ENCODE measurements at places on chromosomes 2 and 18.

GRCh38 chr2:212089873-212090272 lies 448.7 kb downstream of the ERBB4 start:
- DNase-seq, result no peak

DNA sequence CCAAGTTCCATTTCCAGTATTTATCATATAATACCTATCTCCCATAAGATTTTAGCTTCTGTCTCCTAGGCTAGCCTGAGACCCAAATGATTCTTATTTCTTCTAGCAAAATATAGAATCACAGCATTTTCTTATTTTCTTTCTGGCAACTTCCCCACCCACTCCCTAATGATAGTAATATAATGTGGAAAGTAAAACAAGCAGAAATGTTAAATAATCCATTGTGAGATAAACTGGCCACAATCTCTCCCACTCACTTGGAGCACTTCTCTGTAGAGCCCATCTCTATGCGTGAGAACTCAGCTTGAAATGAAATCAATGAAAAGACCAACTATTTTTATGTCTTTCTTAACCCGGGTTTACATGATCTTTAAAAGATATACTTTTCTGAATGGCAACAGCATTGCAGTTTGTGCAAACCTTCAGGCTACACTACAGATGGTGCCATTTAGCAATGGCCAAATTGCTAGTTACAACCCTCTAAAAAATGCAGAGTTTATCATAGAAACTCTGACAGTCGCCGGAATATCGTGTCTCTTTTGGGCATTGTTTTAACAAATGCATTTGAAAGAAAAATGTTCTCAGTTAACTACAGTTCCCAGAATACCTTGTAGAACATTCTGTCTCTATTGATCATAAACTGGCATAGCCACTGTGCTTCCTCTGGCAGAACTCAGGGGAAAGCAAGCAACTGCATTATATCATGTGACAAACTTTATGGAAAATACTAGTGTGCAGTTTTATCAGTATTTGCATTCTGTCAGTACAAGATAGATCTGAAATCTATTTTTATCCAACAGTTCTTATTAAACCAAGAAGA lies 1407.4 kb upstream of the ZEB2 start:
- DNase-seq, result no peak

- no peak for DNase-seq
Measured at GRCh38 chr18:75779910-75780309, 352.4 kb upstream of the SMIM21 start.

DNA sequence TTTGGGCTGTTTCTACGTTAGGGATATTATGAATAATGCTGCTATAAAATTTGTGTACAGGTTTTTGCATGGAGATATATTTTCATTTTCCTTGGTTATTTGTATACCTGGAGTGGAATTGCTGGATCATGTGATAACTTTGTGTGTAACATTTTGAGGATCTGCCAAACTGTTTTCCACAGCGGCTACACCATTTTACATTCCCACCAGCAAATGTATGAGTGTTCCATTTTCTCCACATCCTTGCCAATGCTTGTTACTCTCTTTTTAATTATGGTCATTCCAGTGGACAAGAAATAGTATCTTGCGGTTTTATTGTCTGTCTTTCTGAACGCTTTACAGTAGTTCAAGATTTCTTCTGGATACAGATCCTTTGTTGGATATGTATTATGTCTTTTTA lies 13.6 kb downstream of the GORASP2 start:
- no peak for DNase-seq

GRCh38 chr2:193703411-193703810 lies 1508.7 kb upstream of the TMEFF2 start:
- no peak for DNase-seq

GRCh38 chr2:64501946-64502345 lies 22.2 kb upstream of the AFTPH start:
- DNase-seq, result no peak

- DNase-seq, result no peak
Measured at GRCh38 chr2:202378001-202378400, 1.9 kb downstream of the BMPR2 start.

DNA sequence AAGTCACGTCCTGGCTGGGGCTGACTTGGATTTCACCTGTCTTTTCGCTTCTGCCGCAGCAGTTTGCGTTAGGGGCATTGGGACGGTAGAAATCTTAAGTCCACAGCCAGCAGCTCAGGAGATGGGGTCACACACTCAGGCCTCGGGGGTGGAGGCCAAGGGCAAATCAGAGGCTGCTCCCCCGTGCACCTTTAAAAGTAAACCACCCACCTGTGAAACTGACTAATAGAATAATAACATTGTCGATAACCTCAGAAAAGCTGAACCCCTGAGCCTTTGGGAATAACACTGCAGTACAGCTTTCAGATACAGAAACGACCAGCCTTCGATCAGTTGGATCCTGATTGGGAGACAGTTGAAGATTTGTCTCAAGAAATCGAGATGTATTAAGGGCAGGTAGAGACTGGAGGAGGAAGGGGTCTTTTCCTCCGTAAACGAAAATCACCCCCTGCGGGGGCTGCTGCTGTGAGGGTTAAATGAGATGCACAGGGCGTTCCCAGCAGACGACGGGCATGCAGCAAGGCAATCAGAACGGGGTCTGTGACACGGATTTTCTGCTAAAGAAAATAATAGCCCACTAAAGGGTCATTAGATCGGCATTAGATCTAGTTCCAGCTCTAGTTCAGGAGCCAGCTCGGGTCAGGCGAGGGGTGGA lies 16.4 kb upstream of the NFATC1 start:
- DNase-seq, result no peak

- peak; percentile 26 for DNase-seq
Measured at GRCh38 chr18:46158499-46158898, 54.3 kb downstream of the HAUS1 start.

DNA sequence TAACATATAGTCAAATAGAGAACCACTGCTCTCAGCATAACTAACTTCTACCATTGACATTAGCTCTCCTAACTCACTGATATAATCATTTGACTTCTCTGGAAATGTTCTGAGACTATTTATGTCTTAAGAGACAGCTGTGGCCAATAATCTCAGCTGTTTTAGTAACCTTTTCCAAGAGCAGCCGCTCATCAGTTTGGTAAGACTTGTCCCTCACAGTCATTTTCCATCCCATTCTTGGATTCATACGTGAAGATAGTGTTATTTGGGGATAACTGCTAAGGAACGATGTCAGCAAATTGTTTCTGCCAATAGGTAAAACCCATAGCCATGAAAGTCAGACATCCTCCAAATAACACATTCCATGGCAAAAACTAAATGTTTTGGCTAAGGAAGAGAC lies 127.8 kb downstream of the LNPK start:
- no peak for DNase-seq

DNA sequence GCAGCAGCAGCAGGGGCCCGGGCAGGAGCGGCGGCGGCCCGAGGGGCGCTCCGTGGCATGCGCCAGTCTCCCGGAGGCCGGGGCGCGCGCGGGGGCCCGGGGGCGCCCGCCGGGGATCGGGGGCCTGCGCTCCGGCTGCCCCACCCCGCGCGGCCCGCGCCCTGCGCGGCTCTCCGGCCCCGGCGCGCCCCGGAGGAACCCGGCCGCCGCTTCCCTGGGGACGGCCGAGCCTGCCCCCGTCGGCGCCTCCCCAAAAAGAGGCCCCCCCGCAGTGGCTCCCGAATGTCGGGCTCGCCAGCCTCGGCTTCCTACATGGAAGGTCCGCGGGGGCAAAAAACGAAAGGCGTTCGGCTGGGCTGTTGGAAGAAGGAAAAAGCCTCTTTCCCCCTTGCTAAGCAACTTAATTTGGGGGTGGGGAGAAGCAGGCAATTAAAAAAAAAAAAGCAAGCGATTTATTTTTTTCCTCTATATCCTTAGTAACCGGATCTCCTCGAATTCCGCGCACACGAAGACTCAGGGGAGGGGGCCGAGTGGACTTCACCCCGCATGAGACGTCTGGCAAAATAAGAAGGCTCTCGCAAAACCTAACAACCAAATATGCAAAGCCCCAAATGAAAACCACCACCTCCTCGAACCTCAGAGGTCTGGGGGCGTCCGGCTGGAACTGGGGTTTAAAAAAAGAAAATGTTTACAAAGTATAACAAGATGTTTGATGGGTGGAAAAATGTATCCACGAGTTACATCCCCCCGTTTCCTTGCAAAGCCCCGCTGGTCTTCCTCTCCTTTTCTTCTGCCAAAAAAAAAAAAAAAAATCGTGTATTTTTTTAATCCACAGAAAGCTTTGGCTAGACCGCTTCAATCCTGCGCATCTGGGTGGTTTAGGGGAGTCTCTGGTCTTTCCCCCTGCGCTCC lies at the start of gene SMAD7:
Gene SMAD7 (minus strand): TSS at position 430 of the 912 bp plus-strand sequence. CDS start 541 bp downstream, outside the sequence.
- no peak for DNase-seq

- no peak for DNase-seq
Measured at GRCh38 chr2:215537611-215538010, 101.7 kb upstream of the FN1 start.

- peak; percentile 77 for DNase-seq
Measured at GRCh38 chr18:32730620-32731091, 42.2 kb downstream of the KLHL14 start.

- no peak for DNase-seq
Measured at GRCh38 chr2:3476321-3476984, 42.9 kb downstream of the ADI1 start.

DNA sequence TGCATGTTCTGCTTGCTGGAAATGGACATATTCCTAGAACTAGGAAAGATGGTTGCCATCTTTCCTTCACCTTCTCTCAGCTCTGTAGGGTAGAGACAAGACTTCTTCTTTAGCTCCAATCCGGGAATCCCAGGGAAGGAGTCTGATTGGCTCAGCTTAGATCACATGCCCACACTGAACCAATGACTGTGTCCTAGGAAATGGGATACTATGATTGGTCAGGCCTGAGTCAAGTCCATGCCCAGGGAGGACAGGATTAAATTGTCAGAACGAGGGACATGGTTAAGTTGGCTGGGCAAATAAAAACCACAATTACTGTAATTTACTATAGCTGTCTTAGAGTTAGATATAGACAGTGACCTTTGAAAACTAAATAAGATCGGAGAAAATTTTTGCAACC lies 31.4 kb downstream of the SEMA4F start:
- DNase-seq, result no peak

DNA sequence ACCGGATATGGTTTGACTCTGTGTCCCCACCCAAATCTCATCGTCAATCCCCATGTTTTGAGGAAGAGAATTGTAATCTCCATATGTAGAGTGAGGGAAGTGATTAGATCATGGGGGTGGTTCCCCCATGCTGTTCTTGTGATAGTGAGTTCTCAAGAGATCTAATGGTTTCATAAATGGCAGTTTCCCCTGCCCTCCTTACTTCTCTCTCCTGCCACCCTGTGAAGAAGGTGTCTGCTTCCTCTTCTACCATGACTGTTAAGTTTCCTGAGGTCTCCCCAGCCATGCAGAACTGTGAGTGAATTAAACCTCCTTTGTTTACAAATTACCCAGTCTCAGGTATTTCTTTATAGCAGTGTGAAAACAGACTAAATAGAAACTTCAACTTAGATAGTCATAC lies 69.5 kb downstream of the SESTD1 start:
- DNase-seq, result no peak

DNA sequence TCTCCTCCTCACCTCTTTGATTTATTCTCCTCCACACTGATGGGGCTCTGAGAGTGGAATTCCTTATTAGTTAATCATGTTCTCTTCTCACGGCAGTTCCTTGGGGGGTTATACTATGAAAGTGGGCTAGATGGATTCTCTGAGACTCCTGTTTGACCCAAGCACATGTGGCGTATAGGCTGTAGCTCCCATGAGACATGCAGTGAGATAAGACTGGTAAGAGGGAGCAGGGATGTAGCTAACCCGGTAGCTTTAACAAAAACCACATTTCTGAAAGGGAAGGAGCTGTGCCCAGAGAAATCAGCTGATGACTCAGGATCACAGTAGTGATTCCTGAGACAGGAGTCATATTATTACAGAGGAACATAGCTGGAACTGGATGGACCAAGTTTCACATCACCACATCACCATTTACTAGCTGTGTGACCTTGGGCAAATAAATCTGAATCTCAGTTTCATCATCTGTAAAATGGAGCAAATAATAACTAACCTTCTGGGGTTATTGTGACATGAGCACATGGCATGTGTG lies 82.9 kb downstream of the CRIM1 start:
- DNase-seq, result peak; percentile 98

- DNase-seq, result no peak
Measured at GRCh38 chr18:41905786-41906527, 49.1 kb upstream of the PIK3C3 start.

DNA sequence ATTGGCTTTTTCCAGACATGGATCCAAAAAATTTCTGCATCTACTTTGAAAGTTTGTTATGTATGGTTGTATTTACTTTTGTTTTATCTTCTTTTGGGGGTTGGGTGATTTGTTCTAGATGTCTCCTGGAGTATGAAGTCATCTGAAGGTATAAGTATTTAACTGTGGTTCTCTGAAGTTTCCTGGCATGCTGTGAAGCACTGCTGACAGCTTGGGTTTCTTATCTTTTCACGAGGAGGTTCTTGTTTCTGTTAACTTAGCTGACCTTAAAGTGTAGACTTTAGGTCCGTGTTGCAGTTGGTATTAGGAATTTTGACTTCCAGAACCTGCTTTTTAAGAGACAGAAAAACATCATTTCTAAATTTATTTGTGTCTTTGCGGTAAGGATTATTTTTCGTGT lies 15.9 kb downstream of the GLS start:
- no peak for DNase-seq

DNA sequence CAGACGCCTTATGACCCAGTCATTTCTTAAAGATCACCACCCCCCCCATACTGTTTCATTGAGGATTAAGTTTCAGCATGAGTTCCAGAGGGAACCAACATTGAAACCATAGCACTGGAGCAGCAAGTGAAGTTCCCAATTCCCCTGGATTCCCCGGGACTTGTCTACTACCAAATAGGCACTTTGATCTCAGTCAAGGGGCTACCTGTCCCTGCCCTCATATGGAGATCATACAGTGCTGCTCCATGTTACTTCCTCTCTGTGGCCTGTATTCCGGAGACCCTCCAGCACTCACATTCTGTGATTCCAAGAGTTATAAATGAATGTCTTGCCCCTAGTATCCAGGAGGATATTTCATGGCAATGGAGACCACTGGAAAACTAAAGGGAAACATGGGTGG lies 42.5 kb downstream of the RNF144A start:
- no peak for DNase-seq

DNA sequence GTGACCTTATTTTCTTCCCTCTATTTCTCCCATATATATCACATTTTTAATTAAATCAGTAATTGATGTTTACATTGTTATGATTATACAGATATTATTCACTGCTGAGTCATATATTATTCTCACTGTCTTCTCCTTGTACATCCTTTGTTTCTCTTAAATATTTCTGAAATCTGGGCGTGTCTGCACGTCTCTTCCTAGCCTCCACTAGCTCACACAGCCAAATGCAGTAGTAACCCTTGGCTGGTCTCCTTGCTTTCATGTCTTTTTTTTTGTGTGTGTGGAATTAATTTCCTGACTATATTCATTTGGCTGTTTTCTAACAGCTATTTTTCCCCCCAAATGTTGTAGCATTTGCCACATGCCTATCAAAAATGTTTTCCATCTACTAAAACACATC lies 15.8 kb downstream of the CCNYL1 start:
- no peak for DNase-seq

- DNase-seq, result no peak
Measured at GRCh38 chr2:191783416-191783815, 63.5 kb downstream of the CAVIN2 start.
